ENCODE measurements at places on chromosomes 4 and X.
A peak's percentile ranks its signal among the peaks of the same experiment; 100 is the strongest.

DNA sequence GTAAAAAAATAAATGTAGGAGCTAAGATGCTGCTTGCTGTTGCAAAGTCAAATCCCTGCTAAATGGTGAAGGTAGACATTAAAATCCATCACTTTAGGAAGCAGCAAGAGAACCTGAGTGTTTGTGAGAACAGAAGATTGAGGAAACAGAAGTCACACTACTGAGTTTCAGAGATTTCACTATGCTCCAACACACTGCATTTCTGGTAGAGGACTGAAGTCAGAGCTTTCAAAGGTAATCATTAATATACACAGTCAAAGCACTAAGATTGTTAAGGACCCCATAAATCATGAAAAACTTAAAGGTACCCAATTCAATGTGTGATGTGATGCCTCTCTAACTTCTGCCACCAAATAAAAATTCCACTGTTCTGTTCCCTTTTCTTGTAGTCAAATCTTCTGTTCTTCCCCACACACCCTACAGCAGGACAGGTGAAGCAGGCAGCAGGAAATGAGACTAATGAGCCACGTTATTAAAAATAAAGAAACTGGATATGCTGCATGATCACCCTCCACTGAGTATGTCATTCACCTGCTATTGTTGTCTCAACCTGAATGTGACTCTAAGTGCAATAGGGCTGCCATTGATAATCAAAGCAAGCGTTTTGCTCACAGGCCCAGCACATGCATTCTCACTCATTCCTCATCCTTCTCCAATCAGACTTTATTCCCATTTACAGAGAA, 28.9 kb upstream of the APELA start:
- peak; percentile 61 for DNase-seq

DNA sequence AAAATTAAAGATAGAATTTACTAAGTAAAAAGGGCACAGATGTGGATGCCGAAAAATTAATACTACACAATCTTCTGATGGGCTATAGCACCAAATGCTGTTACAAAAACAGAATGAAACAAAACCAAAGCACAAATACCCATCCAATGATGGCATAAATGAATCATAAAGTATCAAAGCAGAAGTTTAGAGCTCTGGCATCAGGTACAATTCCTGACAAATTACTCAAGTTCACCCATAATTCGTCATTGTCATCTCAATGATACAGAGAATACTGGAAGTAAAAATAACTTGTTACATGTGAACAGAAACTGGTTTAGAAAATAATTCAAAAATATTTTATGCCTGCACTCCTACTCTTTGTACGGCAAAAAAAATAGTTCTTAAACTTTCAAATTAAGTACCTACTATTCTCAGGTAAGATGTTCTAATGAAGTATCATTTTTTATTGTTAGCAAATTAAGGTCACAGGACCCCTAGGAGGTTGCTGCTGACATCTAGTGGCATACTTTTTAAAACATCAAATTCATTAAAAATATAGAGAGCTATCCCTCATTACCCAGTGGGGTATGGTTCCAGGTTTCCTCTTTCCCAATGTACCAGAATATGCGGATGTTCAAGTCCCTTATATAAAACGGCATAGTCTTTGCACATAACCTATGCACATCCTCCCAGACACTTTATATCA, 126.1 kb downstream of the INPP4B start:
- no peak for DNase-seq

DNA sequence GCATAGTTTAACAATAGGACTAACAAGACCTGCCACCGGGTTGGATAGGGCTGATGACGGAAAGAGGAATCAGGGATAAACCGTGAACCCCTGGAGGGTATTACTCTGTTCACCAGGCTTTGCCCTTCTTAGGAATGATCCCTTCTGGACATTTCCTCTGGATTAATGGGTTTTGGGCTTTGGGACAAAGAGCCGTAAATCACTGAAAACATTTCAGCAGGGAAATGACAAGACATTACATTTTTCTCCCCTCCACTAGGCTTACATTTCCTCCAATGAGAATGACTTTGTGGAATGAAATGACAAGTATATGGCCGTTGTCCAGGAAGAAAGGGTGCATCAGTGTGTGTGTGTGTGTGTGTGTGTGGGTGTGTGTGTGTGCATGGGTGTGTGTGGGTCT, 25.9 kb upstream of the RBPJ start:
- DNase-seq: no peak

DNA sequence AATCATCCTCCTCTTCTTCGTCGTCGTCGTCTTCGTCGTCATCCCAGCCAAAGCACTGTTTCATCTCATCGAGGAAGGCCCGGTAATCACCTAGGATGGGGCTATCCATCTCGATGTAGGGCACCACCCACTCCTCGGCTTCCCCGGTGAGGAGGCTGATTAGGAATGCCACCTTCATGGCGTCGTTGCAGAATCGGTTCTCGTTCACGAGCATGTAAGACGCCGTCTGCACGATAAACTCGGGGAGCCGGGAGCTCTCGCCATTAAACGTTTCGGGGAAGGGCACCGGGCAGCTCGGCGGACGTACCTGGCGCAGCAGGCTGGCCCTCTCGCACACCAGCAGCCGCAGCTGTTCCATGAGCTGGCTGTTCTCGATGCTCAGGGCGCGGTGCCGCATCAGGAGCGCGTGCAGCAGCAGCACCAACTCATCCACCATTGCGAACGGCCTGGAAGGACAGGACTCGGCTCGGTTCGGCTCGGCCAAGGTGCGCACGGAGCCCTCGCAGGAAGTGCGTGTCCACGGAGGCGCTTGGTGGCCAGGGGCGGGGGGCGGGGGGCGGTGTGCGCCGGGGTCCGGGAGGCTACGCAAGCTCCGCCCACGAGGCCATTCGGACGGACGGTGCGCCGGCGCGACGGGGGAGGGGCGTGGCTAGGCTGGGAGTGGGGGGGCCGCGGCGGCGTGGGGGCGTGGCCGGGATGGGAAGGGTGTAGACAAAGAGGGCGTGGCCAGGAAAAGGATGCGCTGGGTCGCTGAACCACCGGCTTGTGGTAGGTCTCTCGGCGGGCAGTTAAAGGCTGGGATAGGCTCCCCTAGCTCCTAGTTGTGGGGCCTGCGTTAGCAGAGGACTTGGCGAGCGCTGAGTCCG, at the start of gene LDOC1:
Gene LDOC1, minus strand, starts transcription at position 544 of the 866 bp plus-strand sequence. Its CDS starts 108 bp downstream, at position 436.
- DNase-seq: peak; percentile 54

DNA sequence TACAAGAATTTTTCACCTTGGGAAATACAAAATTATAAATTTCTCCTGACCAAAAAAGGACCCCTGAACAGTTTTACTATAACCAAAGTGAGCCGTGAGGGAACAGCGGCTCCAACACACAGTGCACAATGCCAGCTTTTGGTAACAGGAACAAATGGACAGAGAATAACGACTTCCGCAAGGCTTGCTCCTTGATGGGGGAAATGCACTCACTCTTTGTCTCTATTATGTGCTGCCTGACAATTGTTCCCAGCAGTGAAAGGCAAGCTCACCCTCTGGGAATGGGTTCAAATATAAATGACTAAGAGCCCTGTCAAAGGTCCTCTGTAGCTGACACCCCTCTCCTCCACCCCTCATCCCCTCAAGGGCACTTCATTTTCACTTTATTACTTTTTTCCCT, 325.8 kb upstream of the GALNT7 start:
- peak; percentile 25 for DNase-seq

DNA sequence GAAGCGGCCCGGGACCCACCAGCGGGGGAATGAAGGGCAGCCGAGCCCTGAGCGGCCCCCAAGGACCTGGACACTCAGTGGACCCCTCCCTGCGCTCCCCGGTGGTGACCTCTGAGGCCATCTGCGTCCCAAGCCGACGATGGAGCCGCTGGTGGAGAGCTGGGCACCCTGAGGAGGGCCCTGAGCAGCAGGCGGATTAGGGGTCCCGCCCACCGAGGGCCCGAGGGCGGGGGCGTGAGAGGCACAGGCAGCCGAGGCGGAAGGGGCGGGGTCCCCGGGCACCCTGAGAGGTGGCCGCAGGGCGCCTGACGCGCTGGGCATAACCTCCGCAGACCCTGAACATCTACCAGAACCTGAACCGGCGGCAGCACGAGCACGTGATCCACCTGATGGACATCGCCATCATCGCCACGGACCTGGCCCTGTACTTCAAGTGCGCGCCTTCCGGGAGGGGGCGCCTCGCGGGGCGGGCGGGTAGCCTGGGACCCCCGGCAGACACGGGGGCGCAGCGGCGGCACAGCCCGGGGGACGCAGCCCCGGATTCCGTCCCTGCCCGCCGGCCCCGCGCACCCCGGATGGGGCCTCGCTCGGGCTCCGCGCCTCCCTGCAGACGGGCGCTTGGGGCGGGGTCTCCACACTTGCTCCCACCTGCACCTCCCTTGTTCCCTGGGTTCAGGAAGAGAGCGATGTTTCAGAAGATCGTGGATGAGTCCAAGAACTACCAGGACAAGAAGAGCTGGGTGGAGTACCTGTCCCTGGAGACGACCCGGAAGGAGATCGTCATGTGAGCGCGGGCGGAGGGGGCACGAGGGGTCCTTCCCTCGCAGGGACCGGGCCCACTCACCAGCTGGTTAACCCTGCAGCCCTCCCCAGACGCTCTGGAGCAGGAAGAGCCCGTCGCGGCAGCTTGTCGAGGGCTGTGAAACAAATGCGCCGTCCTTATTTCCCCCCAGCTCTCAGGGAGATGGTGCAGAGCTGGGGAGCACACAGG, 10.3 kb downstream of the ATP5ME start:
- peak; percentile 75 for DNase-seq

DNA sequence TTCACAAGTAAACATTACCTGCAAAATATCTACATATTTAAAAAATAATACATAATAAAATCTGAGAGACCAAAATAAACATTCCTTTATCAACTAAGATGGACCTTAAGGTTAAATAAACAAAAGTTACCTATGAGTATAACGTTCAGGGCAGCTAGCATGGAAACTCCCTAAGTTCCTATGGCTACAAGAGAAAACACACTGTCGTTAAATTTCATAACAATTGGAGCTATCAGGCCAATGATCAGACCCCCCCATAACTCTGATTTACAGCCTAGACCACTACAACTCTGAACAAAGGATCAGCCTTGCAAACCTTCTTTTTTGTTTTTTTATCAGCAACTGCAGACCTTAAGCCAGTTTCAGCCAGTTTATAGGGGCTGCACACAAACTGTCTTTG, 1418.4 kb downstream of the PCDH18 start:
- DNase-seq: no peak

- no peak for DNase-seq
Measured at GRCh38 chr4:179597301-179597700, 2155.1 kb upstream of the AGA start.

- no peak for DNase-seq
Measured at GRCh38 chr4:164734484-164734883, 19.4 kb upstream of the SMIM31 start.

- DNase-seq: no peak
Measured at GRCh38 chr4:11341337-11342043, 87.2 kb downstream of the HS3ST1 start.

DNA sequence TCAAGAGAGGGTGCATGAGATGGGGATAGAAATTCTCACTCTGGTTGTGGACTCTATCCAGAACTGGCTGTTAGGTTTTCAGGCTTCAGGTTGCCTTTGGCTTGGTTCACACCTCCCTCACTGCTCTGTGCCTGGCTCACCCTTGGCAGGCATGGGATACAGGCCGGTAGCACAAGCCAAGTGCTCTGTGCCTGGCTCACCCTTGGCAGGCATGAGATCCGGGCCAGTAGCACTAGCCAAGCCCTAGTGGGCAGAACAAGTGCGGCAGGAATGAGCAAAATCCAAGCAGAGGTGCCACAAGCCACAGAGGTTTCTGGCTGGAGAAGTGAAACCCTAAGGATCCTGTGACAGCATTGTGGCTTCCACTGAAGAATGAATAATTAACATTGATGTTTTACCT, 1642.3 kb downstream of the C4orf33 start:
- DNase-seq: no peak

GRCh38 chrX:39674490-39675161, 423.1 kb downstream of the BCOR start:
- DNase-seq: no peak

DNA sequence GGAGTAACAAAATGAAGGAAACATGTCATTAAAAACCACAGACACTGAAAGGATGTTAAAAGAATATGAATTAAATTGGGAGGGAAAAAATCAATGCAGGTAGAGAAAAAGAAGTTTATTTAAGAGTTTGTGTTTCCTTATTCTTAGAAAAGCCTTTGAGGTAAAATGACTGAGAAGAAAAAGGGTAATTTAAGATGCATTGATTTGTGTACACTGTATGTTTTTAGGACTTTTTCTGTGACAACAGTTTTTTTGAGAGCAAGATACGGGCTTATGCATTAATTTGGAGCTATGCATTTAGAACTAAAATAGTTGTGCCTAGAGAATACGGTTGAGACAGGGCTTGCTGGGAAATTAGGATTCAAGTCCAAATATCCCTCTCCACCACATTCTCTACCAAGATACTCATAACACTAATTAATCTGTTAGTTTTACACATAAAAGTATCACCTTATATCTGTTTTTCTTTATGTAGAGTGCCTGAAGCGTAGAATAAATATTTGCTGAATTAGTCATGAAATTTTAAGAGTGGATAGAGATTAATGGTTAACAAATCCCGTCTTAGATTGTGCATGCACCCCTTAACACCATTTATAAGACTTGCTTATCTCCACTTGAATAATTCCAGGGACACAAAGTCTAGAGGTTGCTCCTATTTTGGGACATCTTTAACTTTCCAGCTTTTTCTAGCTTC, 232.5 kb downstream of the PCDH7 start:
- DNase-seq: no peak

DNA sequence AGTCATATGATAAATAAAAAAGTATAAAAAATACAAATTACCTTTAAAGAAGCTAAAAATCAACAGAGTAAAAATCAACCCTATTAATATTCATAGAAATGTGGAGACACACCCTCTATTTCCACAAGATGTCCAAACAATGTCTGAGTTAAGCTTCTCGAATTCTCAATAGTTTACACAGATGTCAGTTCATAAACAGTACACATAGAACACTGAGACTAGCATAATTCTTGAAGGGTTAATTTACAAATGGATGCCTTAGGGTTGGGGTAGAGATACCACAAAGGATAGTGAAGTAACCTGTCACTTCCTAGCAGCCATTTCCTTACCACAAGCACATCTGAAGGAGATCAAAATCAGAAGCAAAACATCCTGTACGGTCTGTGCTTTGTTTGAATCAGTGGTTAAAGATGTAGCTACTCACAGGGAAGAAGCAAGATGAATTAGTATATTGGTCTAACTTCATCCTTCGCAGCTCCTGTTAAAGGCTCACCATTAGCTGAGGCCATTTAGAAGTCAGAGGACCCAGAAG, 2393.9 kb downstream of the ARAP2 start:
- no peak for DNase-seq

DNA sequence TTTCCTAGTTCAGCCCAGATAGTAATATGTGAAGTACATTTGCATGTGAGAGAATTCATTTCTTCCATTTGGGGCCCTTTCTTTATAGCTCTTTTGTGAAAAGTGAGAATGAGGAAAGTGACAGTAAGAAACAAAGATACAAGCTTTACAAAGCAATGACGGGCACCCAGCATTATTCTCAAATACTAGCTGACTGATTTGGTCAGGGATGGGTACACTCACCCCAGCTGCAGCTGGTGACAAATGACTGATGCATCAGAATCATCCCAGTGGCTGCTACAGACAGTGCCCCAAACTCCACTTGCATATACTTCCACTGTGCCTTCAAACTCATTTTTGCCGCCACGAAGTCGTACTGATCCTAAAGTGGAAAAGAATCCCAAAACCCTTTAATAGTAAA, 14.8 kb downstream of the PRSS12 start:
- DNase-seq: no peak

- no peak for DNase-seq
Measured at GRCh38 chr4:6680372-6681034, 13.2 kb upstream of the S100P start.

GRCh38 chr4:127174201-127174600, 458.6 kb upstream of the INTU start:
- DNase-seq: no peak

Measured in NCI-H1436 (cell line).